Effector CD8-positive, alpha-beta T cell (primary cell): ENCODE measurements at places on chromosomes 3 and 15.

- no peak for DNase-seq
Observed at GRCh38 chr3:66378256-66378655, 122.6 kb downstream of the LRIG1 start.

DNA sequence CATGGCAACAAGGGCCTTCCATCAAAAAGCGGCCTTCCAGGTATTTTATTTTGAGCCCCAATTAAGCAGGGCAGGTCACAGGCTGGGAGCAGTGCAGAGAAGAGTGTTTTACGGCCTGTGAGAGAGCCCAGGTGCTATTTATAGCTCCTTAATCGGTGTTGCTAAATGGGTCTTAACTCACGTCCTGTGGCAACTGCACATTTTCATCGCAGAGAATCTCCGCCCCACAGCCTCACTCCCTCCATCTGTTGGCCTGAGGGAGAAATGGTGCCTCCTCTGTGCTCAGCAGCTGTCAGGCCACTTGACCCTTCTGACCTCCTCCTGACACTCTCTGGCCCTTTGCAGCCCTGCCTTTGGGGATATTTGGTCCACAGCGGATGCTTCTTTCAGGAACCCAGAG lies 58.6 kb downstream of the SPSB4 start:
- DNase-seq, result no peak

DNA sequence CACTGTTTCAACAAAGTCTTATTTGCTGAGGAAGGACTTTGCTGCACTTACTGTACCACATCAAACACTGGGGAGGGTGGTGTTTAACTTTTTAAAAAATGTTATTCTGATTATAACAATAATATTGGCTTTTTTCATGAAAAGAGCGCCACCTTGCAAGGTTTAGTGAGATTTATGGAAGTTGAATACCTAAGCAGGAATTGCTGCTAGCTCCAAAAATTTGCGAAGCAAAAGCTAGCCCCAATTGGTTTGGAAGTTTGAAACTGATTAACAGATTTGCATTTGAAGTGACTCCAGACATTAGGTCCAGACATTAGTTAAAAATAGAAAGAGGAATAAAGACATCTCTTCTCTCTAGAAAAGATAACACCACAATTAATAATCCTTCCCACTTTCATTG lies 6.7 kb downstream of the ZIC1 start:
- no peak for DNase-seq

DNA sequence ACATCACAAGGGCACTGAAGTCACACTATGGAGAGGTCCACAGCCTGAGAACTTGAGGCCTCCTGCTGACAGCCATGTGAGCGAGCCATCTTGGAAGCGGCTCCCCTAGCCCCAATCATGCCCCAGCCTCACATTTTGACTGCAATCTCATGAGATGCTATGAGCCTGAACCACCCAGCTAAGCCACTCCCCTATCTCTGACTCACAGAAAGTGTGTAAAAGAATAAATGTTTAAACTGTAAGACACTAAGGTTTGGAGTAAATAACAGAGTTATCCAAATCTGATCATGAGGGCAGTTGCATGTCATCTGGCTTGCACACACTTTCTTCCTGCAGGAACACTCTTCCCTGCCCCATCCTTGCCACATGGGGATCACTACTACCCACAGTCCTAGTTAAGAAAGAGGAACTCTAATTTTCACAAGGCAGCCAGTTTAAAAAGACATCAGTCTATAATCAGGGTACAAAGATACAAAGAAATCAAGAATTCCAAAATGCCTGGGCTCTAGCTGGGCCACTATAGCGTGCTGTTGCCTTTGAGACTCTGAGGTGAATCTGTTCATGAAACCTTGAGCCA lies 494.2 kb downstream of the FOXP1 start:
- DNase-seq, result no peak

DNA sequence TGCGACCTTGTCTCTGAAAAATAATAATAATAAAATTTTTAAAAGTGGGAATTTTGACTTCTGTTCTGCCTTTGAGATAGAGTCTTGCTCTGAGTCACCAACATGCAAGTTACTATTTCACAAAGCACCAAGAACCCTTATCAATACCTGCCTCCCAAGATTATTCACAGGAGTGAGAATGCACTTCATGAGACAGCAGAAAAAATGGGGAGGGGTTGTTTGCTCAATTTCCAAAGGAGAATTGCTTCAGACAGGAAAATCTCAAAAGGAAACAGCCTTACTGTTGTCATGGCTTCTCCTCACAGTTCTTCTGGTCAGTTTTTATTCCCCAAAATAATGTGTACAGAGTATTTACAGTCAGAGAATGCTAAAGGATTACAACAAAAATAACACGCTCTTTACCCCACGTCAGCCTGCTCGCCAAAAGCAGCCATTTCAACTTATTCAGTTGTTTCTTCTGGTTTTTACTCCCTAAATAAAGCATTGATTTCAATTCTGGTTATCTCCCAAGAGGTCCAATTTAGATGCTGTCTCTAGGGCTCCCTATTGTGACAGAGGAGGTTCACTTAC lies 89.0 kb downstream of the PPCDC start:
- no peak for DNase-seq

- DNase-seq, result no peak
Observed at GRCh38 chr3:150296966-150297365, 111.1 kb upstream of the TSC22D2 start.

GRCh38 chr15:24862726-24863521 lies 91.9 kb upstream of the SNRPN start:
- no peak for DNase-seq

GRCh38 chr15:69731581-69731980 lies 279.0 kb downstream of the RPLP1 start:
- no peak for DNase-seq

DNA sequence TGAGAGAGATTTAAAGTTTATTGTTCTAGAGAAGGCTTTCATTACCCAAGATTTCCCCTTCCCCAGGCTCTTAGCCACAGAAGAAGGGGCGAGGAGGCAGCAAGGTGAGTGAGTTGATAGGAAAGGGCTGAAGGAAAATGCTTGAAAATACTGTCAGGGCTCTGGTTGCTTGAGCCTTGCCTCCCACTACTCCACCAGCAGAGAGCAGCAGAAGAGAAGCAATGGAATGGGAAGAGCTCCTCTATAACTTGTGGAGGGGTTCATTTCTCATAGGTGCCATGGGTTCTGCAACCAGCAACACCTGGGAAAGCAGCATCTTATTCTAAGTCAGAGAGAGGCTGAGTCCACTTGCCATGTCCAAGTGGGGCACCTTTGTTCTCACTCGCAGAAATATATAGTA lies 184.0 kb upstream of the CNTN6 start:
- DNase-seq, result no peak

GRCh38 chr3:45844616-45845015 lies 2.7 kb upstream of the LZTFL1 start:
- no peak for DNase-seq

- DNase-seq, result no peak
Observed at GRCh38 chr15:53910236-53910849, 67.9 kb upstream of the UNC13C start.

DNA sequence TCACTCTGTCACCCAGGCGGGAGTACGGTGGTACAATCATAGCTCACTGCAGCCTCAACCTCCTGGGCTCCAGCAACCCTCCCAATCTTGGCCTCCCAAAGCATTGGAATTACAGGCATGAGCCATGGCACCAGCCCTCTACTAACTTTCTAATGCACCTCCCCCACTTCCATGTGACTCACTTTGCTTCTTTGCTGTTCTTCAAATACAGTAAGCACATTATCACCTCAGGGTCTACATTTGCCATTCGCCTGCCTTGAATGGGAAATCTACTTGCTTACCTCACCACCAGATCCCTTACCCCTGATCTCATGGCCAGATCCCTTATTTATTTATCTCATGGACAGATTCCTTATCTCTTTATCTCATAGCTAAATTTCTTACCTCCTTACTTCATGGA lies 235.3 kb downstream of the KCNMB2 start:
- no peak for DNase-seq

DNA sequence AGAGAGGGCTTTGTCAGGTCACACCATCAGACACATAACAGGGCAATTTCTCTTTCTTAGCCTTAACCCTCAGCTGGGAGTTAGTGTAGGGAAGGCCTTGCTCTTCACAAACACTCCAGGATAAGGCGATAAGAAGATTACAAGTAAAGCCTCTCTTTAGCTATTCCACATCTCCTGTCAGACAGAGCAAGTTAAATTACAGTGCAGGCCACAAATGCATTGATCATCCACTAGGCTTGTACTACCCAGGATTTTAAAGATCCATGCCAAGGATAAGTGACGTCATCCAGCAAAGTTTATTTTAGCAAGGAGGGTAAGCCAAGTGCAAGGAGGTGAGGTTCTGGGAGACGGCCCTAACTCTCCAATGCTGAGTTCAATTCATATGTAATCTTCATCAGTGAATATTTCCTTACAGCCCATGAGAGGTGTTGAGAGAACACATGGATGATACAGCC lies 890.6 kb upstream of the NR2F2 start:
- DNase-seq, result no peak

GRCh38 chr15:89184357-89184756 lies 37.0 kb downstream of the RLBP1 start:
- DNase-seq, result no peak

DNA sequence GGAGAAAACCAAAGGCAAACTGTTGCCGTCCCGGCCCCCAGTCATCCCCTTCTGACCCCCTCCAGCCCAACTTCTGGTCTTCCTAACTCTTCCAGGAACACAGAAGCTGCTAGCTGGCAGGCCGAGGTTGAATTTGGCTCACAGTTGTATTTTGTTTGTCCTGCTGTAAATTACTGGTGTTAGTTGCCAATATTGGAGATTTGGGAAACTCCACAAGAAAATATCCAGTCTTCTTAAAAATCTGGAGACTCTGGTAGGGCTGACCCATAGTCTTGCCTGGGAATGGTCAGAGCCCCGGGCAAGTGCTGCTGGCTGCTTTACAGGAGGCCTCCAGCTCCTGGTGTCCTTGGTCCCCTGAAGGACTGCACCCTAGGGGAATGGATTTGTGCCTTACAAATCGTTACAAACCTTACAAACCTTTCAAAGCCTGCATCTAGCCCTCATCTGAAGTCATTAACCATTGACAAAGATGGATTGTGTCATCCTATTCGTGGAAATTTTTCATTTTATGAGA lies 112.0 kb upstream of the MCTP2 start:
- no peak for DNase-seq

GRCh38 chr15:70505411-70505919 lies 257.9 kb downstream of the UACA start:
- no peak for DNase-seq

DNA sequence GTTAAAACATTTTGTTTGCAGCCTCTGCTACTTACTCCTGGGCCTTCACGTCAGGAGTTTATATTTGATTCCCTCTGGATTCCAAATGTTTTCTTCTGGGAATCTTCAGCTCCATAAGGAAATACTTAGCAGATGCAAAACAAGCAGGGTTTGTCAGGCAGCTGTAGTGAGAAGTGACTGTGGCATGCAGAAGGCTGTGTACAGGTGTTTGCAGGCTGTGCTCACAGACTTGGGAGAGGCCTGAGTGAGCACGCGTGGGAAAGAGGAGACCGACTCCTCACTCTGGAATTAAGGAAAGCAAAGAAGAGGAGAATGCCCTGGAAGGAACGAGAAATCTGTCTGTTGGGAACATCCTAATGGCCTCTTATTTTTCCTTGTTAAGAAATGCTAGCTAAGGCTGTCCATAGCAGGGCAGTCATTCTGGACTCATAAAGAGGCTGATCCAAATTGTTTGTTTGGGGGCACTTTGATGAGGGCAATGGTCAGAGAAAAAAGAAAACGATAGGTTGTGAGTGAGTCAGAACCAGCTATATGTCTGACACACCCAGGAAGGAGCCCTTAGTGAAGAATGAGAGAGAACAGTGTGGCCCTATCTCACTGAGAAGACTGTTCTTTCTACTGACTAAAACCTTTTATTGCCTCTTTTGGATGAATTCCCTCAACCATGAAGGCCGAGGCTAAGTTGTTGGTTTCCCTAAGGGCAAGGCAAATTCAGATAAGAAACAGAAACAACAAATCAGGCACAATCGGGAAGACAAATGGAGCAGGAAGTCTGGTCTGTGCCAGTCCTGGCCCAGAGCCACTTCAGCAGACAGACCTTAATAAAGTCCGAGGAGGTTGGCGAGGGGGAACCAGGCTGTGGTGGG lies 82.6 kb downstream of the TGFBR2 start:
- no peak for DNase-seq

GRCh38 chr3:195240171-195240701 lies 30.7 kb downstream of the XXYLT1 start:
- no peak for DNase-seq

DNA sequence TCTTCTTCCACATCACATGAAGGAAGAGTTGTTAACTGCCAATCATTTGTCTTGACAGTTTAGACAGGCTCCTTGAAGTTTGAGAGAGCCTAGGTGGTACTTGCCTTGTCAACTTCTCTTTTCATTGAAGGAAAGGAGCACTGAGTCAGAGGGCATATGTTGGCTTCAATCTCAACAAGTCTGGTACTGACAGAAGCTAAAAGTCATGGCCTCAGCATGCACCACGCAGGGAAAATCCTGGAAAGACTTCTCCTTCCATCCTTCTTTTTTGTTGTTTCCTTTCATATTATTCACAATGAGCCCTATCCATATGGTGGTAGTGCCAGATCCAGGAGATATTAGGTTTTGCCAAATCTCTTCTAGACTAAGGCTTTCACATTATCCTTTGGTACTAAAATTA lies 1272.5 kb downstream of the ROBO1 start:
- DNase-seq, result no peak
